ENCODE measurements at places on chromosomes 12 and 14. TPM values are rescaled to one million over a fixed set of nuclear protein-coding genes. Genes with fewer than 3 reads are reported as not detected.
A peak's percentile ranks its signal among the peaks of the same experiment; 100 is the strongest.

THAP2 gene
- 7.5 TPM for total RNA-seq

CFAP54 gene
- total RNA-seq = 0.26 TPM

DNA sequence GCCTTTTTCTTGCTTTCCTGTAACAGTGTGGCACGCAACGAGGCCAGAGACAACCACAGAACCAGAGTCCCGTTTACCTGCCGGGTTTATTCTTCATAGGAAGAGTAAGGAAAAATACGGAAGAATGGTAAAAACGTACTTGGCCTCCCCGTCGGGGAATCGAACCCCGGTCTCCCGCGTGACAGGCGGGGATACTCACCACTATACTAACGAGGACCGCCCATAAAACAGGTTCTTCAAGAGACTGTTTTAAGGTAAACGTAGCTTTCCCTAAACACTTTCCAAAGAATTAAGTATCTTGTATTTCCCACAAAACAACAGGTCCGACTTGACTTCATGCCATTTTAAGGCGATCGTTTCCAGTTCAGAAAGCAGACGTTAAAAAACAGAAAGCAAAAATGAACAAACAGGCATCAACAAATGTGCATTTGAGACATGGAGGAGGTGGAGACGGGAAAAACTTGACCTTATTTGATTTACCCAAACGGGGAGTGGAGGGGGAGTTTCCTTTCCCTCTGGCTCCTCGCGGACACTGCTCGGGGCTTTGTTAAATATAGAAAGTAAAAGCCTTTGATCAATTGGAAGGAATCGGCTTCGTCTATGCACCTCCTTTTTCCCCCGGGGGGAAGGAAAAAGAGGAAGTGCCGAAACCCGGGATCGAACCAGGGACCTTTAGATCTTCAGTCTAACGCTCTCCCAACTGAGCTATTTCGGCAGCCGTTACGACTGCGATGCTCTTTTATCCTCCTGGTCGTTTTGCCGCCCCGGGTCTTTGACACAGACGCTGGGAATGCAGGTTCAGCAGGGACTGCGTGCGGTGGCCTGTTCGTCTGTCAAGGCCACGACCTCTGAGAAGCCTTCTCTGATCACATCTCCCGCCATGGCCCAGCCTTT, 13.0 kb upstream of the UBC start:
- peak; percentile 87 for DNase-seq

- peak; percentile 7 for DNase-seq
Observed at GRCh38 chr12:91326058-91327027, 143.7 kb upstream of the DCN start.

DNA sequence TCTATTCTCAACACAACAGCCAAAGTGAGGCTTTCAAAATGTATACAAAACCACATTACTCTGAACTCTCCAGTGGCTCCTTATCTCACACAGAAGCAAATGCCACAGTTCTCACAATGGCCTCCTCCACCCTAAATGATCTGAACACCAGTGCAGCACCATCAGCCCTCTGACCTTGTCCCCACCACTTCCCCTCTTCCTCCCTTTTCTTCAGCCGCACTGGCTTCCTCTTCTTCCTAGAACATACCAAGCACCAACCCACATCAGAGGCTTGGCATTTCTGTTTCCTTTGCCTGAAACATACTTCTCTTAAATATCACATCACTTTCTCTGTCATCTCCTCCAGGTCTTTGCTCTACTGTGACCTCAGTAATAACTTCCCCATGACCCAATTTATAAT, 66.3 kb downstream of the GPR135 start:
- DNase-seq = peak; percentile 9
